ENCODE measurements at places on chromosomes 3 and 15.

DNA sequence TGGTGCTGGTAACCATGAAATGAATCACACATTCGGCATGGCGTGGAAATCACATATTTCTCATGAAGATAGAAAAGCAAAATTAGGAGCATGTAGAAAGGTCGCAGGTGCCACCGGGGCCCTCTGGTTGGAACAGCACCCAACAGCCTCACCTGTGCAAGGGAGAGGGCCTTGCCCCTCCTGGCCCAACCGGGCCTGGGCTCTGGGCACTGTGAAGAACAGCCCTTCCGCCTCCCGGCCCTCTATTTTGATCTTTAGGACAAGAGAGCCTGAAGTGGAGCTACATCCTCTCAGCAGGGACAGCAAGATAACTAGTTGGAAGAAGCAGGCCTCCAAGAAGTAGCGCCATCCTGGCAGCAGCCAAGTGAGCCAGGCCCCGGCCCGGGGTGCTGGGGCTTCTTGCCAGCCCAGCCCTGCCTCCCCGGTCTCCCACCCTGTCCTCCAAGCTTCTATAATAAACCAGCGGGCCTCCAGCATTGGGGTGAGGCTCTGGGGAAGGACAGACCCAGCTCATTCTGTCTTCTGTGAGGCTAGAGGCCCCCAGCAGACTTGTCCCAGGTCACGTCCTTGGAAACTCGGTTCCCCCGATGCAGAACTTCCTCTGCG lies 46.1 kb upstream of the FGD5 start:
- H3K27me3 ChIP-seq: peaks cover 5% of the 10 kb centered on the region
- no peaks in the 10 kb centered on the region for H3K36me3 ChIP-seq
- no peaks in the 10 kb centered on the region for H3K4me1 ChIP-seq
- H3K4me3 ChIP-seq: no peak overlapping the region

- H3K27me3 ChIP-seq: peaks cover 20% of the 10 kb centered on the region
- no peak for DNase-seq
- H3K4me1 ChIP-seq: peaks cover 14% of the 10 kb centered on the region
- H3K27ac ChIP-seq: peak overlapping the region; percentile 44
- H3K36me3 ChIP-seq: no peaks in the 10 kb centered on the region
Measured at GRCh38 chr3:42655980-42656679, 2.6 kb downstream of the ZBTB47 start.

GRCh38 chr3:36901588-36901987 lies 43.3 kb downstream of the TRANK1 start:
- peaks cover 38% of the 10 kb centered on the region for H3K4me1 ChIP-seq
- H3K27ac ChIP-seq: no peak overlapping the region
- H3K4me3 ChIP-seq: no peak overlapping the region

DNA sequence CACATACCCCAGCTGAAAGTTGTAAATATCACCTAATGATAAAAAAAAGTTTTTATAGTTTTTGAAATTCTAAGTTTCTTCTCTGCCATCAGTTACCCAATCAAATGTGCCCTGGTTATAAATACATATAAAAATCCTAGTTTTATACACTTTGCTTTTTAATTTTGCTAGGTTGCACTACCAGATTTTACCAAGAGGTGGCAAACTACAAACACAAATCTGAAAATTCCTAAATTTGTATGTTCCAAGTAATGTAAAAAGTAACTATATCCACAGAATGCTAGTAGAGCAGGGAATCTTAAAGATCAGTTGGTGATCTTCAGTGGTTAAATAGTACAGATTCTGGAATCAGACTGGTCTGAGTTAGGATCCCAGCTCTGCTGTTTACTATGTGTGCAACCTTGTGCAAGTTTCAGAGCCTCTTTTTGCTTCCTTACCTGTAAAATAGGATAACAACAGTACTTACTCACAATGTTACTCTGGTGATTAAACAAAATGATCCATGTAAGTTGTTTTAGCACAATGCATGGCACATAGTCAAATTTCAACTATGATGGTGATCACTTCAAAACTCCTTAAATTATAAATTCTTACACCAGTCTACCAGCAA lies 11.0 kb downstream of the TRPM7 start:
- H3K27me3 ChIP-seq: no peaks in the 10 kb centered on the region
- DNase-seq: no peak
- H3K27ac ChIP-seq: no peak overlapping the region
- H3K4me3 ChIP-seq: no peak overlapping the region

- H3K4me1 ChIP-seq: peaks cover 8% of the 10 kb centered on the region
- H3K27me3 ChIP-seq: peaks cover 9% of the 10 kb centered on the region
Measured at GRCh38 chr3:24476871-24477656, 17.6 kb downstream of the THRB start.

- no peaks in the 10 kb centered on the region for H3K27me3 ChIP-seq
- H3K4me3 ChIP-seq: no peak overlapping the region
- DNase-seq: no peak
- no peaks in the 10 kb centered on the region for H3K36me3 ChIP-seq
- peaks cover 6% of the 10 kb centered on the region for H3K4me1 ChIP-seq
Measured at GRCh38 chr3:88509582-88509981, 359.8 kb downstream of the C3orf38 start.

DNA sequence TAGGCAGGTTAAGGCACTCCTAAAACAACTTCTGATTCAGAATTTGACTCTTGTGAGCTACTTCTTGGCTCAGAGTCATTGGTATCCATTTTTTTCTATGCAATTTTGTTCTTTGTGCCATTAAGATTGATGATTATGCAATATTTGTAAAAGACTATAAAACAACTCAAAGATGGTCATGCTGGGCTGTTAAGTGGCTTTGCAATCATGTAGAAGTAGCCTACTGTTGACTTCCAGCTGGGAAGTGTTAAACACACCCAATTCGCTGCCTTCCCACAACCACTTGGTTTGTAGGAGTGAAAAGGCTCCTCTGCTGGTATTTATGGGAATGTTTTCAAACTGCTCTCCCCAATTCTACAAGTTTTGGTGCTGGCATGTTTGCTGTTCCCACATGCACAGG lies 74.7 kb upstream of the COL6A6 start:
- no peak for DNase-seq
- H3K36me3 ChIP-seq: no peaks in the 10 kb centered on the region
- H3K4me1 ChIP-seq: no peaks in the 10 kb centered on the region
- no peak overlapping the region for H3K27ac ChIP-seq
- H3K4me3 ChIP-seq: no peak overlapping the region

DNA sequence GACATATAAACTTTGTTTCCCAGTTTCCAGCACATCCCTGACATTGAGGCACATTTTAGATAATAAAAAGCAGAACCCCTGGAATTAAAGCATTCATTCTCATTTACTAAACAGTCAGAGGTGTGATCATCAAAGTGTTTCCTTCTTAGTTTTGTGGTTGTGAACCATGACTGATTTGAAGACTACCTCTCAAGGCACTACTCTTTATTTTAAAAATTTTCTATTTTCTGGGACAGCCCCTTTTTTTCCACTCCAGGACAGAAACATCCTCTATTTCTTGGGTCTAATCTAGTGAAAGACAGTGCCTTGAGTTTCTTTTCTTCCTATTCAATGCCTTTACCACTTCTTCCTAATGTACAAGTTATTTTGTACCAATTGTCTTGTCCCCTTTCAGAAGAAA lies 5.2 kb downstream of the SST start:
- H3K4me1 ChIP-seq: peaks cover 16% of the 10 kb centered on the region
- no peaks in the 10 kb centered on the region for H3K36me3 ChIP-seq
- no peak for DNase-seq
- H3K27me3 ChIP-seq: peaks cover 17% of the 10 kb centered on the region

DNA sequence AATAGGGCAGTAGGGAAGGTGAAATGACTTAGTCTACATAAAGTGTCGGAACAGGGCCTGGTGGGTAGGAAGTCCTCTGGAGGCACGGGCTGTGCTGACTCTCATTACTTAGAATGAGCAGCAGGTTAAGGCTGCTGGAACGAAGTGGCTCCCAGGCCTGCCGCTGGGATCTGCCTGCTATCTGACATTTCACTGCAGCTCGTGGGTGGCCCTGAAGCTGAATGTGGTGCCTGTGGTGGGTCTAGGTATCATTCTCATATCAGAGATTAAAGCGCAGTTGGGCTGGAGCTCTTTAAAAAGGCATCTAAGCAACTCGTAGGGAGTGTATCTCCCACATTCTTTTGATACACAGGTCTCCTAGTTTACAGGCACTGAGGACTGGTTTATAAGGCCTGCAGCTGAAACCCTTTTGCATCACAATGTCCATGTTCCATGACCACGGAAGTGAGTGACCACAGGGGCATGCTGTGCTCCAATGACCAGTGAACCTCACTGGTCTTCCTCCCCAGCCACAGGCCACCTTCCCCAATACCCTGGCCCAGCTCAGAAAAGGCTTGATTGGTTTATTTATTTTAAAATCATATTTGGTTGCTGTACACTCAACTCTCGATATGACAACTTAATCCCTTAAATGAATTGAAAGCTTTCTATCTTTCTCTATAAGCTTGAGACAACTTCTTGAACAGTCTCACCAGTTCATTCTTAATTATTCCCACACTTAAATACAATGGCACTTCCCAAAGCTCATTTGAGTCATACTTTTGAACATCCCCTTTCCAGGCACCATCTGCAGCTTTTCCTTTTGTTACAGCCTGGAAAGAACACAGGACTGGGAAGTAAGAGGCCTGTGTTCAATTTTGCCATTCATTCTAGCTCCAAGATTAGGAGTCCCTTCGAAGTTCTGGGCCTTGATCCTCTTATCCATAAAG lies 19.0 kb downstream of the ADAMTS9 start:
- H3K27ac ChIP-seq: no peak overlapping the region
- H3K27me3 ChIP-seq: no peaks in the 10 kb centered on the region
- no peaks in the 10 kb centered on the region for H3K36me3 ChIP-seq
- H3K4me1 ChIP-seq: no peaks in the 10 kb centered on the region

- H3K27me3 ChIP-seq: no peaks in the 10 kb centered on the region
- H3K36me3 ChIP-seq: peaks cover 29% of the 10 kb centered on the region
- H3K4me1 ChIP-seq: peaks cover 40% of the 10 kb centered on the region
- H3K4me3 ChIP-seq: no peak overlapping the region
- H3K27ac ChIP-seq: no peak overlapping the region
Measured at GRCh38 chr3:5169807-5170206, 17.7 kb upstream of the EDEM1 start.
